Adipocyte (in vitro differentiated cells): ENCODE measurements at places on chromosomes 11 and 22.

DNA sequence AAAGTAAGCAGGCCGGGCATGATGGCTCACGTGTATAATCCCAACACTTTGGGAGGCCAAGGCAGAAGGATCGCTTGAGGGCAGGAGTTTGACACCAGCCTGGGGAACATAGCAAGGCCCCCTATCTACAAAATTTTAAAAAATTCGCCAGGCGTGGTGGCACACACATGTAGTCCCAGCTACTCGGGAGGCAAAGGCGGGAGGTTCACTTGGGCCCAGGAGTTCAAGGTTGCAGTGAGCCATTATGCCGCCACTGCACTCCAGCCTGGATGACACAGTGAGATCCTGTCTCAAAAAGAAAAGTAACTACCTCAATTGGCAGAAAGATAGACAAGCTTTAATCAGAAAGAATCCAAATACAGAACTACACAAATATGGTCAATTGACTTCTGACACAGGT is 31.0 kb downstream of the CADM1 start:
- DNase-seq = no peak

DNA sequence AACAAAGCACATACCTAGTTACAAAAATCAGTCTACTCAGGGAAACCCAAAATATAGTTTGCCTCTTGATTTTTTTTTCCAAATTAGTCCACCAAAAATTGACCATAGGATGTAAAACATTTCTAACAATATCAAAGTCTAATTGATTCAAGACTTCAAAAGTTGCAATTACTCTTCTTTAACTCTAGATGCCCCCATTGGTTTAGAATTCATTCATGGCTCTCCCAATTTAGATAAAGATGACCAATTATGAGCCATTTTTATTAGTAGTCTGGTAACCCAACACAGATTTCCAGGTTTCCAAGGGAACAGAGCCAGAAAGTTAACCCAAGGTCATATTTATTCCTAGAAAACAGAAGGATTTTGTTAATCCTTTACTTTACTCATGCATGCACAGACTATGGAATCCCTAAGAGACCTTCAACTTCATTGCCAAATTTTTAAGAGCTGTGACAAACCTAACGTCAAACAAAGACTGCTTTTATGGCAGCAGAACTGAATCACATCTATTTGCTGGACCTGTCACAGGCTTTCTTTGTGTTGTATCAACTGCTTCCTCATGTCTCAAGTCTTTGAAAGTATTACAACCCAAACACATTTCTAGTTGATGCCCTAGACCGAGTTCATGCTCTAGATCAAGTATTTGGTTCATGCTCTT is 55.3 kb downstream of the C22orf42 start:
- DNase-seq = peak; percentile 43

DNA sequence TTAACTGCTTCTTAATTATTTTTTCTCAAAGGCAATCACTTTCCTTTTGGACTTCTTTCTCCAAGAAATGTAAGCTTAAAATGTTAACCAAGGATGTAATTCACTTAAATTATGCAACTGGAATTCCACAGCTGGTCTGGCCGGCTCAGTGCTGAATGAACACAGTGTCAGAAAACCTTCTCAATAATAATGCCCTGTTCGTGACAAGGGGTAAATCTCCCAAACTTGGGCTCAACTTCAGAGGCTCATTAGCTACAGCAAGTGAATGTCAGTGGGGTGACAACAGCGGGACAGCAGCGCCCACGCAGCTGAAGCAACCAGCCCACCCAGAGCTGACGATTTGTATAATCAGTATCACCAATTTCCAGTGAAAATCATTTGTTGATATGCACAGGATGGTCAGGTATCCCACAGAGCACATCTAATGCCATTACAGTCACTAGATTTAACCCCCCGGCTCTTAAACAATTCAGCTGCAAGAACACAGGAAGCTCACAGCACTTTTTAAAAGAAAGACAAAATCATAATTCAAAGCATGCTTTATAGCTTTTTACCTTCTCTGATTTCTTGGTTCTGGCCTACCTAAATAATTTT is 704.8 kb downstream of the DLG2 start:
- peak; percentile 57 for DNase-seq

DNA sequence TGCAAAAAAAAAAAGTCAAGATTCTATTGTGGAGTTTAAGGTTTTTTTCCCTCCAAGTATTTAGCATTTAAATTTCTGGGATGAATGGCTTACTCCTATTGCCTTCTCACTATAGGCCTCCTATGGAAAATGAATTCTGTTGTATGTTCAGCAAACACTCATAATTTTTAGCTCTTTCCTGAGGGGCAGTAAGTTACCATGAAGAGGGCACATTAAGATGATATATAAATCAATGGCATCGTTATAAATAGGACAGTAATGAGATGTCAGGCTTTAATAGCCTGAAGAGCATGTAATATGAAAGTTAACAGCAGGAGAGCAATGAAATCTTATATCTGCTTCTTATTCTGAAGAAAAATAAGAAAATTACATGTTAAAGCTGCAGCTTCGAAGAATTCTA is 32.9 kb downstream of the C11orf87 start:
- DNase-seq = no peak

DNA sequence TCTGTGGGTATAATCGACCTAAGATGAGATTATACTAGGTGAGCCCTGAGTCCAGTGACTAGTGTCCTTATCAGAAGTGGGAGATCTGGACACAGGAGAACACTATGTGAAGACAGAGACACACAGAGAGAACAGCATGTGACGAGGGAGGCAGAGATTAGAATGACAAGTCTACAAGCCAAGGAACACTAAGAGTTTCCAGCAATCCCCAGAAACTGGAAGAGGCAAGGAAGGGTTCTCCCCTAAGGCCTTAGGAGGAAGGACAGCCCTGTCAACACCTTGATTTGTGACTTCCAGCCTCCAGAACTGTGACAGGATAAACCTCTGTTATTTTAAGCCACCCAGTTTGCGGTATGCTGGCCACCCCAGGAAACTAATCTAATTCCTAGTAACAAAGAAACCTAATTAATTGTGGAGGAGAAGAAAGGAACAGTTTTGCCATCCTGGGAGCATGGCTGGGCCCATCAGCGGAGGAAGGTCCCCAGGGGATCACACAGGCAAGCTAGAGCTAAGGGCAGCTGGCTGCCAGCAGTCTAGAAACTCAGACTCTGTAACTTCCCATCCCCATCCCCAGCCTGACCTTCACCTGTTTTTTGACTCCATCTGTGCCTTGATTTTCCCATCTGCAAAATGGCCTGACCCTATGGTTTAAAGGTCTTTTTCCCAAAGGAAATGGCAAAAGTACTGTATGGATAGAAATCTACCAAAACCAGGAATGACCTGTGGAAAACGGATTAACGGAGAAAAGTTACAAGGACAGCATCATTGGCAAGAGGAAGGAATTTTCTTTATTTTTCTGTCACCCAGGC is 10.3 kb upstream of the THOC5 start:
- no peak for DNase-seq

DNA sequence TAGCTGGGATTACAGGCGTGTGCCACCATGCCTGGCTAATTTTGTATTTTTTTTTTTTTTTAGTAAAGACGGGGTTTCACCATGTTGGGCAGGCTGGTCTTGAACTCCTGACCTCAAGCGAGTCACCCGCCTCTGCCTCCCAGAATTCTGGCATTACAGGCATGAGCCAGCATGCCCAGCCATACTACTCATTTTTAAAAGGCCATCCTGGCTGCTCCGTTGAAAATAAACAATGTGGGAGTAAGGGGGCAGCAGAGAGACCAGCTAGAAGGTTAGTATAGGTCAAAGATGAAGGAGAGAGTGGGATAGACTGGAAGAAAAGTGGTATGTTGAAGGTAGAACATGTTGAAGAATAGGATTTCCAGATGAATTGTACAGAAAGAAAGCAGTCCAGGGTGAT is 17.6 kb upstream of the LIN7C start:
- DNase-seq = peak; percentile 39

DNA sequence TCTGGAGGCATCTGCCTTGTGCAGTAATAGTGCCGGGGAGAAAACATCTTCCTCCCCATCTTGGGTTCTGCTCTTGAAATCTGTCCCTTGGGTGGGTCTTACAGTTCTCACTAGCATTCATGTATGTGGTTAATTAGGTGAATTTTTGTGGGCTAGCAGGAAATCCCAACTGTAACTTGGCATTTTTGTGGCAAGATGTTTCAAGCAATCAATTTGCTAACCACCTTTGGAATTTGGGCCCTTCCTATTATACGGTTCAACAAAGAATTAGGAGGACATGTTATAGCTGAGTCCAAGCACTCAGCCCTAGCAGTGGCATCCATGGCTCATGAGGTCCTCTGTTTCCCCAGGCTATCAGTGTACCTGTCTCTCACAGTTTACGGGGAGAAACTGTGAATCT is 89.1 kb upstream of the MTNR1B start:
- peak; percentile 36 for DNase-seq

DNA sequence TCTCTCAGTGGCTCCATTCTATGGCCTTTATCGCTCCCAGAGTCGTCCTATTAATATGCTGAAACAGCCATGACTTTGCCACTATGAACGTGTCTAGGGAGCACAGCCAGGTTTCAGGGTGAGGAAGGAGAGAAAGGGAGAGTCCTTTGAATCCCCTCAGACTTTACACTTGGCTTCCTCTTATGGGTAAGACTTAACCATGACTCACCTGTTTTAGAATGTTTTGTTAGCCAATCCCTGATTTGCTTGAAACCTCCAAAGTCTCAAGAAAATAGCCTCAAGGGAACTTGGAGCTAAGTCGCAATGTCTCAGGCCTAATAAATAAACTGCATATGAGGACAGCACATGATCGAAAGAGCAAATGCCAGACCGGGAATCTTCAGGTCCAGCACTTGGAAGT is 131.2 kb upstream of the RCN1 start:
- DNase-seq = no peak

DNA sequence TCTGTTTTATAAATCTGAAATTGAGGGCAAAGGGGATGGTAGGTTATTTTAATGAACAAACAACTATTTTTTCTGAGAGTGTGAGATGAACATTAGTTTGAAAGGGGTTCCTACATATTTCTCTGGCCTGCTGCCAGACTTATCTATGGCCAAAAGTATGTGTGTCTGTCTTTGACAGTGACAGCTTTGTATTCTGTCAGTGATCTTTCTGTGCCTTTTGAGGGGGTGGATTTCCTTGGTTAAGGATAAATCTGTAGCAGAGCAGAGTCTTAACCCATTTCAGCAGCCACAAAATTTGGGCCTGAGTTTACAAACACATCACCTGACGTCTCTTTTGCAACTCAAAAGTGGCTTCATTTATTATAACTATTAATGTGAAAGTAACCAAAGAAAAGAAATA is 30.9 kb downstream of the ZFTA start:
- no peak for DNase-seq

DNA sequence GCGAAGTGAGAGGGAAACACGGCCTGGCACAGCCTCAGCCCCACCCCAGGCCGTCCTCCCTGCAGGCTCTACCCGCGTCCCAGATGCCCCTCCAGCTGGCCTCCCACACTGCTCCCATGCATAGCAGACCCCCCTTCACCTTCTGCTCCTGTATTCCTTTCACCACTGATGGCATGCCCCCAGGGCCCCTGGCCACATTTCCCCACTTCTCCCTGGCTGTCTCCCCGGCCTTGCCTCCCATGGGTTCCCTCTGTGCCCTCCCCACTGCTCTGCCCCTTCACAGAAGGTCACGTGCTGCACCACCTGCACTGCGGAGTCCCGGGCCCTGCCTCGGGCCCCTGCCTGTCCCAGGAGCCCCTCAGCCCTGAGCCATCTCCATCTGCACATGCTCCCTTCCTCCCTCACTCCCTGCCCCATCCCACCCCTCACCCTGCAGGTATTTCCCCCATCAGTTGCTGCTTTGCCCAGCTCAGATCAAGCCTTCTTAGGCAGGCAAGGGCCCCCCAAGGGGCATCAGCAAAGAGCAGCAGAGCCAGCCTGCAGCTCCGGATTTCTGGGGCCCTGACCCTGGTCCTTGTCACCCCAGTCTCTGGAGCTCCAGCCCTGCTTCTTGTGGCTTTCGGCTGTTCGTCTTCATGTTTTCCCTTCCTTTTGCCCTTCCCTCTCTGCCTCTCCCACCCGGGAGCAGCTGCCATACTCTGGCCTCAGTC is 46.4 kb downstream of the GAB4 start:
- DNase-seq = no peak

DNA sequence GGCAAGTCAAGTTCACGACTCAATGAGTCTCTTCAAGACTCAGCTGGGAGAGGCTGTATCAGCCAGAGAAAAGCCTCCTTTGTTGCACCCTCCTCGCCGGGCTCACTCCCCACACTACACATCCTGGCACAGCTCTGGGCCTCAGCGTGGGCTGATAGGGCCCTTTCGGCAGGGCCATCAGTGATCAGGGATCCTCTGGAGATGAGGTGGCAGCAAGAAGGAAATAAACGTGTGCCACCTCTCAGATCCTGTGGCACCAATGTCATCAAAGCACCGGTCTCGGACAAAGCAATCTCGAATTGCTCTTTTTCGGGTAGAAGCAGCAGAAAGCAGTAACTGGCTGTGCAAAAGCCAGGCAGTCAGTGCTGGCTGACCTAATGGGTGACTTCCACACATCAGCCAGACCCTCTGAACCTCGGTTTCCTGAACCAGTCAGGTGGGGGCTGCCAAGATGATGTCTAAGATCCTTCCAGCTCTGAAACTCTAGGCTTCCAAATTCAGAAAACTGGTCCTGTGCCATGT is 2.1 kb downstream of the EHD1 start:
- DNase-seq = no peak

DNA sequence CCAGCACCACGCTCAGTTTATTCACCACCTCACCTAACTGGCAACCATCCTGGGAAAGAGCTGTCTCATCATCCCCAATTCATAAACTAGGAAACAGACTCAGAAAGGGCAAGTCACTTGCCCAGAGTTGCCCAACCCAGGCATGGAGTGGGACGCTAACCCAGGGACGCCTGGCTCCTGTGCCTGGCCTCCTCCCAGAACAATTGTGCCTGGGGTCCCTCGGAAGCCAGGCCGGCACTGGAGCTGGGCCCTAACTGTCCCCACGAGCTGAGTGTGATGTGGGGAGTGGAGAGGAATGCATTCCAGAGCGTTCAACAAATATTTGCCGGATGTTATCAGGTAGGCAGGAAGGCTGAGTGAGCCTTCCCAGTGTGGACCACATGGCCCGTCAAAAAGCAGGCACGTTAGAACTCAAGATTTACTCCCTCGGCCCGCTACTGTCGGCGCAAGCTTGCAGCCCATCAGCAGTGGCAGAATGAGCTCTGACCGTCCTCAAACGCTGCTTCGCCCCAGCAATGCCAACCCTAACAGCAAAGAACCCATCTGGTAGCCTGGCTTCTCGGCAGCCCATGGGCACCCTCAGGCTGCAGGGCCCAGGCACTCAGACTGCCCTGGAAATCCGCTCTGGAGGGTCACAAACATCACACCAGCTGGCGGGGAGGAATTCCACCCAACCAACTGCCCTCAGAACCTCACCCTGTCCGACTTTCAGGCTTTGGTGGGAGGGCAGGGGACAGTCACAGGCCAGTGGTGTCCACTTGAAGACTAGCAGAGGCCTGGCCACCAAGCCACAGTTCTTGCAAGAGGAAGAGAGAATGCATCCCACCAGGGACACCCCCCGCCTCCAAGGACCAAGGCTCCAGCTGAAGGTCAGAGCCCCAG is 35.6 kb downstream of the MYH9 start:
- no peak for DNase-seq

DNA sequence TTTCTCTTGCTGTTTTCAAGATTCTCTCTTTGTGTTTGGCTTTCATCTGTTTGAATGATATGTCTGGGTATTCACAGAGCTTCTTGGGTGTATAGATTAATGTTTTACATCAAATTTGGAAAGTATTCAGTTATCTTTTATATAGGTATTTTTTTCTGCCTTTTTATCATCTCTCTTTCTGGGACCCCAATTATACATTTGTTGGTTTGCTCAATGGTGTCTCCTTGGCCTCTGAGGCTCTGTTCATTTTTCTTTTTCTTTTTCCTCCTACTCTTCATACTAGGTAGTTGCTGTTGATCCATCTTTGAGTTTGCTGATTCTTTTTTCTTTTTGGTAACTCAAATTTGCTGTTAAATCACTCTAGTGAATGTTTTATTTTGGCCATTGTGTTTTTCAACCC is 14.3 kb downstream of the PLAAT5 start:
- no peak for DNase-seq
